Neural progenitor cell (in vitro differentiated cells): ENCODE measurements at places on chromosomes 3 and 15. TPM values are rescaled to one million over a fixed set of nuclear protein-coding genes. Genes with fewer than 3 reads are reported as not detected.

The TEX55 gene
- total RNA-seq = not detected in 2 replicates

The SCN5A gene
- total RNA-seq = 3.9 and 4.6 TPM in 2 replicates

The DENND4A gene
- total RNA-seq = 3.7 and 4.8 TPM in 2 replicates

The RLBP1 gene
- total RNA-seq = 1.3 and 2.6 TPM in 2 replicates

The EPHB1 gene
- 8.8 and 9.1 TPM in 2 replicates for total RNA-seq

The NR2F2 gene
- 24.6 and 32.1 TPM in 2 replicates for total RNA-seq

The COL6A5 gene
- total RNA-seq = not detected in 2 replicates

The CMSS1 gene
- total RNA-seq = 32.8 and 56.3 TPM in 2 replicates

The ACTRT3 gene
- 0.31 and 0.34 TPM in 2 replicates for total RNA-seq

The KBTBD12 gene
- 0.15 TPM in 1 of 2 replicates, not detected in the other for total RNA-seq

The RARB gene
- total RNA-seq = 1.4 and 1.8 TPM in 2 replicates

The SATB1 gene
- 38.2 and 38.6 TPM in 2 replicates for total RNA-seq

The PTX3 gene
- 9.0 and 9.1 TPM in 2 replicates for total RNA-seq

The WDR93 gene
- total RNA-seq = 0.51 and 0.62 TPM in 2 replicates

The FAM3D gene
- total RNA-seq = 0.11 and 0.15 TPM in 2 replicates

The SCG5 gene
- total RNA-seq = 69.4 and 101 TPM in 2 replicates
